Ovary (tissue), 10 donors: ENCODE measurements at places on chromosomes 3 and 15. TPM values are rescaled to one million over a fixed set of nuclear protein-coding genes. Genes with fewer than 3 reads are reported as not detected.

DNA sequence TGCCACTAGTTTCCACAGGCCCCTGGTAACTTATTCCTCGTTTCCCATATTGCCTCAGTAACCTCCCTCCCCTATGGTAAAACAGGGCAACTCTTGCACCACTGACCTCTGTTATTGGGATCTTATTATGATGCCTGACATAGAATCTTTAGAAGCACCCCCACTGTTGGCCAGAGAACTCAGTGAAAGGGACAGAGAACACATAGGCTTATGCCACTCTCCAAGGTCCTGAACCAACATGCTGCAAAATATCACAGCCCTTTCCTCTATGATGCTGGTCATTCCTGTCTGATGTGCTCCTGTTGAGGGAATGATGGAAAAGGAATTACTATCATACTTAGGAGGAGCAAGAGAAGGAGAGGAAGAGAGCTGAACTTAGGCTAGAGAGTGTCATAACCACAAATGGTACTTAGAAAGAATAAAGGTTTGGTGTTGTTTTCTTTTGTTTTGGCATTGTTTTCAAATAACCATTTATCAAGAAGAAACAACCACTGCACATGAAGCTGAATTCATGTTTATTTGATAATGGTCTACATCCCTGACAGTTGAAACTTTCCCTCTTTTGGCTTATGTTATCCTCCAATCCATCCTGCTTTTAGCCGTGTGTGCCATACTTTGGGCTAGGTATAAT lies 330.2 kb downstream of the EPHB1 start:
- no peak for DNase-seq

- DNase-seq, result no peak
These were observed 65.2 kb downstream of the RARB start for GRCh38 chr3:25493246-25493645.

- DNase-seq, result no peak
These were observed 48.6 kb upstream of the DUSP7 start for GRCh38 chr3:52104684-52105640.

DNA sequence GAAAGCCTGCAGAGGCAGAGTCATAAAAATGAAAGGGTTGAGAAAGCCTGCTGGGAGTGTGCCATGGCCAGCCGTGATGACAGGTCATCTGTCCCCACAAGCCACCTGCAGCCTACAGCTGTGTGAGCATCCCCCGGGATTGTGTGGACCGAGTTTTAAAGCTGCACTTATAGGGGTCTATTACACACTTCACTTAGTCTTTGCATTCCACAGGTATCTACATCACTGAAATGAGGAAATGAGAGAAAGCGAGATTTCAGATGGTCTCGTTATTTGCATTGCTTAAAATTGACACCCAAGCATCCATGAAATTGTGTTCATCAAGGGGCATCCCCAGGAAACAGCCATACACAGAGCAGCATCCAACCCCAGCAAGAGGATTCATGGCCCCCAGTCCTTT lies 137.6 kb upstream of the TRIM42 start:
- DNase-seq, result no peak

DNA sequence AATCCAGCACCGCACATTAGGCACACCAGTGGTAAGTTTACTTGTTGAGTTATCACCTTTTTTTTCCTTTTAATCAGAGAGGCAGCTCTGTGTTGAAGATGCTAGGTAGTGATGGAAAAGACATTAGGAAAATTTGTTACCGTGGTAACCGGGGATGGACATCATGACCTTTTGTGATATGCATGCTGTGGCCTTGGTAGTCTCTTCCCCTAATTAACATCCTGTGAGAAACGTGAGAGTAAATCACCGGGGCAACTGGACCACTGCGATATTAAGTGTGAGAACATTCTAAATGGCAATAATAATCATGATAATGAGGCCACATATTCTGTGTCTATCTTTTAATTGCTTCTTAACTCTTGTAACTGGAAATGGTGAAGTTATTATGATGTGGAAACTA lies 362.0 kb downstream of the CACNA2D3 start:
- no peak for DNase-seq

DNA sequence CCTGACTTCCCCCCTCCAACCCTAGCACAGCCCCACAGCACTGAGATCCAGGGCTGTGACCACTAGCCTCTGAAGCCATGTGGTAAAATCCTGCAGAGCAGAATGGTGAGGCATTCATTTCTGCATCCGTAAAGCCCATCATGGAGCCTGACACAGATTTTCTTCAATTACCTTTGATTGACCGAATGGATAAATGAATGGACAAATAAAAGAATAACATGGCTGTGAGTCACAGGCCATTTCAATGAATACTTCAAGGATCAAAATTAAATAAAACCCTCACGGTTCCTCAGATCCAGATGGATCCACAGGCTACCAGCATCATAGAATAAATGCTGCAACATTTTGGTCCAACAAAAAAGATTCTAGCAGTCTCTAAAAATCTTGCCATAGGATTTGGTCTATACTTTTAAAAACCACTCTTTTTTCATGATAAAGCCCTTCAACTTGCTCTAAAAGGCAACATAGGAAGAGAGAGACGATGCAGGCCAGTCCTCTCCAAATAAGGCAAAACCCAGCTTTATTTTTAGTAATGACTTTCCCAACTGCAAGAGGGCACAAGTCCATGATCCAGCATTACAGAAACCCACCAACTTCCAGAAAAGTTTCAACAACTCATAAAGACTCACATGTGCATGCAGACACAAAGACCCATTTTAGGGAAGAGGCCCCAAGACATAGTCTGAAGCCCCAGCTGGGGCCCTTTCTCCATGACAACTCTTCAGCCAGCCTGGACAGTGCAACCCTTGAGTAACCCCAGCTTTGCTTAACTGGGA lies 52.4 kb upstream of the MRPS22 start:
- DNase-seq, result no peak

- peak; percentile 59 for DNase-seq
These were observed 11.4 kb upstream of the SLC6A6 start for GRCh38 chr3:14391033-14391432.

GRCh38 chr15:58331560-58331912 lies 100.3 kb upstream of the LIPC start:
- DNase-seq, result no peak

GRCh38 chr3:6351752-6352151 lies 509.2 kb upstream of the GRM7 start:
- DNase-seq, result no peak

DNA sequence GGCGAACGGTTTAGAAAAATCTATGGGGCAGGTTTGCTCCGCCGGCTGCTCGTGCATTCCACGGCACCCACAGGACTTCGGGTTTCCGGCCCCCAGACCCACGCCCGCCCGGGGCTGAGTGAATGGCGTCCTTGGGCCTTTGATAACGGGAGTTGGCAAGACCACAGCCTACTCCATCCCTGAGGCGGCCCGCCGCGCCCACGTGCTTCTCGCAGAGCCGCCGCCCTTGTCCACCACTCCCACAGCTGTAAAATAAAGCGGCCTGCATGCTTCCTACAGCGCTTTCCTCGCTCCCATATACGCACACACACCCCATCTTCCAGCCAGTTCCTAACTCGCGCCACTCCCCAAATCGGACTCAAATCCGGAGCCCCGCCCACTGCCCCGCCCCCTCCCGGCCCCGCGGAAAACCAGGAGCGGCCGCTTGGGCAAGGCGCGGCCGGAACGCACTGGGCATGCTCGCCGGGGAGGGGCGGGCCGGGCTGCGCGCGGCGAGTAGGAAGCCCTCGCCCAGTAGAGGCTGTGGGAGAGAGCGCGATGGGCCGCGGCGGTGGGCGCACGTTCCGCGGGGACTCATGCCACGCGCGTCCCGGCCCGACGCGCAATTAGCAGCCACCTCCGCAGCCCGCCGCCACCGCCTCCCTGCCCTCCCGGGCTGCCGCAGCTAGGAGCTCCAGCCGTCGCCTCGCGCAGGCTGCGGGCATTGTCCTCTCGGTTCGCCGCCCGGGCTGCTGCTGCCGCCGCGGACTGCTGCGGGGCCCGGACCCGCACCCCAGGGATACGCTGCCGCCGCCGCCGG lies at the start of gene RAP2B:
Gene RAP2B, plus strand, starts transcription at position 513 of the 799 bp plus-strand sequence. CDS start 468 bp downstream, outside the sequence.
- DNase-seq, result peak; percentile 97

- DNase-seq, result no peak
These were observed 221.2 kb downstream of the NLGN1 start for GRCh38 chr3:173618703-173619102.

DNA sequence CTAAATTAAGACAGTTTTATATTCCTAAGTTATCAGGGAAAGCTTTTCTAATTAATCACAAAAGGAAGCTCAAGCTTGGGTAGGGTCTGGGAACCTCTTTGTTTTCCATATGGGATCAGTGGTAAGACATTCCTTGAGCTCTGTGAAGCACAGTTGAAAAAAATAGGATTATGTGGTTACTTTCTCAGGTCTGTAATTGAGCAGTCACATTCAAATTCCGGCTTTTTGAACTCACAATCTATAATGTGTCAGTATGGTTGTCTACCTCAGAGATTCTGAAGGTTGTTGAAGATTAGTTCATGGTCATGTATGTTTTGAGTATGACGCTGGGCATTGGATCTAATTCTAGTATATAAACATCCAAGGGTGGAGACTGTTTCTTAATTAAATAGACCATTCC lies 364.5 kb downstream of the LPP start:
- no peak for DNase-seq

GRCh38 chr15:25525741-25526140 lies 86.9 kb upstream of the UBE3A start:
- DNase-seq, result no peak

DNA sequence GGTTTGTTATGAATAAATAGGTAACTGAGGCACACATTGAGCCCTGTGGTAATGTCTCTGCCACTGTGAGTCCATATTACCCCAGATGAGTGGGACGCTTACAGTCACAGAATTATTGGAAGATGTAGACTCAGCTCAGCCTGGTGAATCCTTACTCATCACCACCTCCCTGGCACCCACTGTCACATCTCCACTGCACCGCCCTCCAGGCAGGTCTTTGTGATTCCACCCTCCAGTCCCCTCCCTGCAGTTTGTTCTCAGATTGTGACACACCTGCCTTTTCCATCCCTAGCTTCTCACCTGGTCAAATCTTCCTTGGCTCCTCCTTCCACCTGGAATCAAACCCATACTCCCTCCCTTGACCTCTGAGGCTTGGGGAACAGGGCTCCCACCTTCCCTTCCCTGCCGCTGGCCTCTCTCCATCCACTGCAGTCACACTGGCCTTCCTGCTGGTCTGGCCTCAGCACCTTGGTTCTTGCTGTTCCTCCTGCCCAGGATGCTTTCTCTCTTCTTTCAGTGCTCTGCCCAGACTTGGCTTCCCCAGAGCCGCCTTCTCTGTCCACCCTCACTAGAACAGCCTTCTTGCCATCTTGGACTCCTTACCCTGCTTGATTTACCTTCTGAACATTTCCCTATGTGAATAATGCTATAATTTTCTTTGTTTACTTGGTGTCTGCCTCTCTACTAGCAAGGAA lies 9.4 kb downstream of the SLC6A20 start:
- no peak for DNase-seq

GRCh38 chr3:190169243-190169642 lies 48.5 kb upstream of the P3H2 start:
- DNase-seq, result no peak

DNA sequence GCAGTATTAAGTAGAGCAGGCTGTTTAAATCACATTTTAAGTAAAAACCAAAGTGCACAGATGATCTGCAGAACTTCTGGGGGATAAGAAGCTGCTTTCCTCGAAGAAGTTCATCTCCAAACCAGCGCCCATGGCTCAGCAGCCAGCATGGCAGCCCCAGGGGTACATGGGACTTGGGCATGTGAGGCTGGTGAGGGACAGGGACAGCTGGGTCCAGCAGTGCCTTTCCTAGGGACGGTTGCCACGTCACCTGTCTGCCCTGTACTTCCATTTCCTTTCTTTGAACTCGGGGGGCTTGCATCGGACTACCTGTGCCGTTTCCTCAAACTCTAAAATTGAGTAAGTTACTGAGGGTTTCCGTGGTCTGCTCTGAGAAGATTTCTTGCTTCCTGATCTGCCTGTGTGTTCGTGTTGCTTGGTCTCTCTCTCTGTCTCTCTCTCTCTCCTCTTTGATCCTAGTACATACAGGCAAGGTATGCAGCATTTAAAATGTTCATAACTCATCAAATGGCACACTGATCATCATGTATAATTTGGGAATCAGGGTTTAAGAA lies 67.6 kb downstream of the IGF1R start:
- DNase-seq, result no peak

DNA sequence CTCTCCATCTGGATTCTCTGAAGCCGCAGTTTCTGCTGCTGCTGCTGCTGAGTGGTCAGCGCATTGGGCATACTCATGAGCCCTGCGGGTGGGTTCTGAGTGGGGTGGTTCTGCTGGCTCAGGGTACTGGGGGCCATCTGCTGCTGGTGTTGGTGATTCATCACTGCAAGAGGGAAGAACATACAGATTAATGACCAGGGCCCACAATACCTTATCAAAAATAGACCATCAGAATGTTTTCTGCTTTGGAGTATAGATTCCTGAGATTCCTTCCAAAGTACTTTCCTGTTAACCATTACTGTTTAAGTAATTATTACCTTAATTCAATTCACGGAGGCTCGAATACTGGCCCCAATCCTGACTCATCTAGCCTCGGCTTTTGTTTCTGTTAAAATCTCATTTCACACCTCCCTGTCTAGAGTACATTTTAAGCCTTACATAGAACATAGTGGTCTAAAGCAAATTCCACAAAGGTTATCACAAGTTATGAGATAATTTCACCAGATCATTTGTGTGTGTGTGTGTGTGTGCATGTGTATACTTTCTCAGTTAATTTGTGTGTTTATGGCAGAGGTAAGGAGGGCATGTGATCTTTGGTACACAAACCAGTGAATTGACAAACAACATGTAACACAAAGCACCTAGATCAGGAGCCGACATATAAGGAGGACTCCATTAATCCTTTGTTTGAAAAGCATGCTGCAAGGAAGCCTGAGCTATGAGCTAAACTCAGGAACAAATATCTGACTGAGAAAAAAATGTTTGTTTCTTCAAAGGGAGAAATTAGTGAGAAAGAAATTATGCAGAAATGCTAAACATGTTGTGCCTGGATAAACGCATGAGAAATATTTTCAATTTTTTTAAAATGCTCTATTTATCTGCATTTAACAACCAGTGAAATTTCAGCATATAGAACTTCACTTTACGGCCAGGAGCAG lies 68.1 kb downstream of the TM4SF4 start:
- DNase-seq, result no peak

DNA sequence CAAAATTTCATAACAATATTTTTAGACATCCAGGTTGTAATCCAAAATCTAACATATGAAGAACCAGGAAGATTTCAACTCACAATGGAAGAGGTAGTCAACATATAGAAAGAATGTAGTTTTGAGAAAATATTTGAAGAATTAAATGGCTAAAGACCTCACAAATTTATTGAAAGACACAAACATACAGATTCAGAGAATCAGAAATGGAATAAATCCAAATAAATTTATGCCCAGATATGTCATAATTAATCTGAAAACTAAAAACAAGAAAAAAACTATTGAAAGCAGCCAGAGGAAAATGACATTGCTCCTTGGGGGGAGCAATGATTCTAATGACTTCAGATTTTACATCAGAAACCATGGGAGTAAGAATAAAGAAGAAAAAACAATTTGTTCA lies 75.8 kb downstream of the TCF12 start:
- DNase-seq, result no peak

- DNase-seq, result no peak
These were observed 118.0 kb downstream of the FOXP1 start for GRCh38 chr3:71465371-71466036.

Gene CHL1
- polyA plus RNA-seq, result 35.7 TPM

Gene CCDC54
- polyA plus RNA-seq, result not detected

Gene SPATA12
- 0.12 TPM for polyA plus RNA-seq

Gene TNFSF10
- 32.0 TPM for polyA plus RNA-seq

Gene ANKRD34C
- polyA plus RNA-seq, result 0.20 TPM

Gene C3orf49
- not detected for polyA plus RNA-seq

Gene CDC25A
- polyA plus RNA-seq, result 1.4 TPM
